Bronchial epithelial cell (primary cell): ENCODE measurements at places on chromosomes 1 and 21. TPM values are rescaled to one million over a fixed set of nuclear protein-coding genes. Genes with fewer than 3 reads are reported as not detected.

Gene DNASE2B
- not detected in 2 replicates for total RNA-seq

Gene LEFTY1
- total RNA-seq = not detected in 2 replicates

Gene CLDN19
- not detected in 2 replicates for total RNA-seq

Gene AVPR1B
- total RNA-seq = not detected in 2 replicates

Gene MFSD2A
- total RNA-seq = 8.8 and 11.1 TPM in 2 replicates

Gene LRRN2
- not detected in 2 replicates for total RNA-seq

Gene HSD3B2
- total RNA-seq = not detected in 2 replicates

Gene RUNX3
- total RNA-seq = 0.13 and 0.26 TPM in 2 replicates

Gene TTC39A
- total RNA-seq = 6.1 and 20.5 TPM in 2 replicates

Gene PCP4L1
- total RNA-seq = 0.26 and 3.5 TPM in 2 replicates

Gene CDK11A
- 4.2 and 10.6 TPM in 2 replicates for total RNA-seq

Gene PTPRF
- total RNA-seq = 127 and 202 TPM in 2 replicates

Gene FCGR2B
- under 0.01 TPM in 1 of 2 replicates, not detected in the other for total RNA-seq

Gene NCAM2
- 0.26 and 1.3 TPM in 2 replicates for total RNA-seq

Gene HOOK1
- 10.3 and 14.6 TPM in 2 replicates for total RNA-seq

Gene TSPEAR
- not detected in 2 replicates for total RNA-seq

Gene TMEM269
- under 0.01 TPM in 2 replicates for total RNA-seq

Gene VWA1
- 5.0 and 7.9 TPM in 2 replicates for total RNA-seq

Gene OR2T29
- total RNA-seq = not detected in 2 replicates

Gene CHRM3
- total RNA-seq = 1.0 and 1.6 TPM in 2 replicates

Gene RAB7B
- total RNA-seq = 2.9 and 4.9 TPM in 2 replicates

Gene GBP7
- not detected in 2 replicates for total RNA-seq

Gene SMG7
- total RNA-seq = 17.9 and 18.3 TPM in 2 replicates

Gene HHIPL2
- total RNA-seq = under 0.01 and 0.13 TPM in 2 replicates

Gene NR5A2
- not detected in 2 replicates for total RNA-seq

Gene LCE2B
- not detected in 2 replicates for total RNA-seq

Gene LDLRAD2
- under 0.01 TPM in 1 of 2 replicates, not detected in the other for total RNA-seq

Gene SLC27A3
- total RNA-seq = 4.1 and 7.4 TPM in 2 replicates

Gene UTS2
- total RNA-seq = 0.26 TPM in 1 of 2 replicates, not detected in the other
